Right ventricle myocardium superior (tissue), 1 donor: ENCODE measurements at places on chromosomes 13 and 19. TPM values are rescaled to one million over a fixed set of nuclear protein-coding genes. Genes with fewer than 3 reads are reported as not detected.

DNA sequence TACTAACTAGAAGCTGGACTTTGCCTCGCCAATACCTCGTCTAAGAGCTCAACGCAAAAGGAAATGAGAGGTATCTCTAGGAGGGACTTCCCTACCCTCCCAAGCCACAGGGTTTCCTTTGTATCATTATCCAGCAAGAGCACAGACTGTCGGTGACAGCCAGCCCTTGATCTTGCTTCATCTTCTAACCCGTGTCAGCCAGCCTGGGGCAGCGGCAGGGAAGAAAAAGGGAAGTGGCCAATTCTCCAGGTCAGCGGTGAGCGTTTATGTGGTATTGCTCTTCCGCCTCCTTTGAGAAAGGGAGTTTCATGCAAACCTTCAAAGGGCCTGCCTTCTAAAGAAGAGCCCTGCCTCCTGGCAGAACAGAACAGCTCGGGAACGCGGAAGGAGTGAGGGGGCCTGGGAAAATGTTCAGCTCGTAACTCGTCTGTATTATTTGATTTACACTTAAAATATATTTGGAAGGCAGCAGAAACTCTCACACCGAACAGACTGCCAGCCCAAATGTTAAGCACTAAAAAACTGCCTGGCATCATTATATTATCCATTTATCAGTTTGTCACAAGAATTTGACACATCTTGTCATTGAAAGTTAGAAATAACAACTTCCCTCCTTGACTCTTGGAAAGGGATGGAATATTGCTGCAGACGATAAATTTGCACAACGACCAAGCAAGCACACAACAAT is 41.8 kb downstream of the EFNB2 start:
- DNase-seq: no peak

- DNase-seq: no peak
These were observed 41.2 kb downstream of the ZIC2 start for GRCh38 chr13:100022798-100023197.

DNA sequence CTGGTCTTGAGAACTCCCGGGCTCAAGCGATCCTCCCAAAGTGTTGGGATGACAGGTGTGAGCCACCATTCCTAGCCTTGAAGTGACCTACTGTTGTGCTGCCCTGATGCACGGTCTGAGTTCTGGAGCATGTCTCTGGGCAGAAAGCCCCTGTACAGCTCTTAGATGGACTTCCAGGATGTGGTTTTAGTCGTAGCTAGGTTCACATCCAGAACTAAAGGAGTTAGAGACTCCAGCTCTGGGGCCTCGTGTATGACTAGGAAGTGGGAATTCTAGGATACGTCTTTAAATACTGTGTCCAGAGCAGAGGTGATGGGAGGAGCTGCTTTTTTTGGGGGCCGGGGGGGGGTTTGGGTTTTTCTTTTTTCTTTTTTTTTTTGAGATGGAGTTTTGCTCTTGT is 12.2 kb downstream of the UPF1 start:
- DNase-seq: no peak

GRCh38 chr13:58865286-58865685 is 1233.7 kb downstream of the PCDH17 start:
- no peak for DNase-seq

NAPSA gene
- total RNA-seq: 0.40 TPM

DNA sequence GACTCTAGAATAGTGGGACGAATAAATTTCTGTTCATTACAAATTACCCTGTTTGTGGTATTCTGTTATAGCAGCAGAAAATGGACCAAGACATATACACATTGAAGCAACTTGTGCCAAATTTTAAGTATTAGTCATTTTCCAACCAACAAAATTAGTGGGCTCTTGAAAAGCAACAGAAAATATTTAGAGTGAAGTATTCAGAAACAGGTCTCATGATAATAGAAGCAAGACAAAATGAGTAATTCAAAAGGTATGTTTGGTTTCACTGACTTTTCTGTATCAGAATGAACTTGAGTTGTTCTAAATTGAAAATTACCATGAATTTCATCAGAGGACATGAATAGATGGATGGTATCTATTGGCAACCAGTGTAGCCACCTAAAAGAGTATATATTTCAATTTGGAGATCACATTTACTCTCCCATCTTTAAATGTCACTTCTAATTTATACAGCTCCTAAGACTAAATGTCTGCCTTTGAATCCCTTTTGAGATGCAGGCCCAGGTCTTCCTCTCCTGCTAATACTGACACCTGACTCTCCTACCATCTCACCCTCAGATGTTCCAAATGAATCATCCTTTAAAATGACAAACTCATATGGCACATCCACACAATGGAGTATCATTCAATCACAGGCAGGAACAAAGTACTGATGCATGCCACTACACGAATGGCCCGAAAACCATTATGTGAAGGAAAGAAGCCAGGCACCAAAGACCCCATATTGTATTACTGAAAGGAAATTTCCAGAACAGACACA is 40.7 kb upstream of the DOCK9 start:
- DNase-seq: no peak

DNA sequence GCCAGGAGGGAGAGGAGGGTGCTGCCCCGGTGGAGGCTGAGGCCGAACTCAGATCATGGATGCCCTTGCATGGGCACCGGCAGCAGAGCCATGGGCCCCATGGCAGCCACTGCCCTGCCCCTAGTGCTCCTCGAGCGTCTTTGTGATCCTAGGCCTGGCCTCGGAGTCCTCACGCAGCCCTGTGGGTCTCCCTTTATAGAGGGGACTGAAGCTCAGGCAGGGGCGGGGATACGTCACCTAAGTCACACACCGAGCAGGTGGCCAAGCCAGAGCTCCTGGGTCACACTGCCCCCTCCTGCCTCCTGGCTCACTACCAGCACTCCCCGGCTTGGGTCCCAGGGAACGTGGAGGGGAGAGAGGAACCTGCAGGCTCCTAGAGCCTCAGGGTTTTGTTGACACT is 28.7 kb downstream of the DHX34 start:
- no peak for DNase-seq

GJB2 gene
- 0.38 TPM for total RNA-seq
